Thoracic aorta endothelial cell (primary cell): ENCODE measurements at places on chromosomes 6 and 20. TPM values are rescaled to one million over a fixed set of nuclear protein-coding genes. Genes with fewer than 3 reads are reported as not detected.

CD93 gene
- total RNA-seq: 323 and 495 TPM in 2 replicates

SLC17A1 gene
- not detected in 2 replicates for total RNA-seq

TRIM38 gene
- total RNA-seq: 12.3 and 13.3 TPM in 2 replicates

NRN1 gene
- 8.6 and 65.9 TPM in 2 replicates for total RNA-seq

MRPS10 gene
- total RNA-seq: 61.3 and 74.1 TPM in 2 replicates

EMILIN3 gene
- total RNA-seq: not detected in 2 replicates

VSTM2L gene
- total RNA-seq: 0.13 TPM in 1 of 2 replicates, not detected in the other

CLIC5 gene
- under 0.01 and 0.07 TPM in 2 replicates for total RNA-seq

OXT gene
- total RNA-seq: not detected in 2 replicates

TSHZ2 gene
- total RNA-seq: not detected in 2 replicates

ZDHHC14 gene
- total RNA-seq: 11.4 and 11.7 TPM in 2 replicates

LY6G5C gene
- 1.3 and 1.6 TPM in 2 replicates for total RNA-seq

IMPG1 gene
- total RNA-seq: not detected in 2 replicates

HDGFL1 gene
- not detected in 2 replicates for total RNA-seq

CNR1 gene
- total RNA-seq: under 0.01 and 0.07 TPM in 2 replicates

INSM1 gene
- total RNA-seq: not detected in 2 replicates

WFDC10B gene
- not detected in 2 replicates for total RNA-seq

TULP4 gene
- total RNA-seq: 96.2 and 113 TPM in 2 replicates

BMP5 gene
- total RNA-seq: 1.7 TPM in 1 of 2 replicates, not detected in the other

NAA20 gene
- total RNA-seq: 59.0 and 68.3 TPM in 2 replicates

ZNF341 gene
- total RNA-seq: 2.0 and 2.4 TPM in 2 replicates

AGER gene
- total RNA-seq: 0.27 and 0.36 TPM in 2 replicates

ATP9A gene
- 21.8 and 25.2 TPM in 2 replicates for total RNA-seq

EXOC2 gene
- total RNA-seq: 41.5 and 68.6 TPM in 2 replicates

SYNCRIP gene
- 148 and 171 TPM in 2 replicates for total RNA-seq

EYS gene
- not detected in 2 replicates for total RNA-seq

HCK gene
- not detected in 2 replicates for total RNA-seq

ATAT1 gene
- total RNA-seq: 6.0 and 6.5 TPM in 2 replicates

COL12A1 gene
- 3.1 and 16.1 TPM in 2 replicates for total RNA-seq
